ENCODE measurements at places on chromosomes 16 and 17.
A peak's percentile ranks its signal among the peaks of the same experiment; 100 is the strongest.

DNA sequence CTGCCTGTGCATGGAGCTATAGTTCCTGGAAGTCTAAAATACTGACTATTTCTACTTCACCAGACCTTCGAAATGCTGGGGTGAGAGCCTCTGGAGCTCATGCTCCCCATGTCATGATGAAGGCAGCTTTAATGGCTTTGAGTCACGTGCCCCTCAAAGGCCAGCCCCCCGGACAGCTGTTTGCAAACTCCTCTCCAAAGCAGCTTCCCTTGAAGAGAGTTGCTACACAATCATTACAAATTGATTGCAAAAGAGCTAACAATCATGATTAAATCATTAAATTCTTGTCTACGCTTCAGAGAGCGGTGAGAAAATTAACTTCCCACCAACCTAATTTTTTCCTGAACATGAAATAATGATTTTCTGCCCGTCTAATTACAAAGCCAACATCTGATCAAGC lies 134.8 kb upstream of the IRX6 start:
- DNase-seq = no peak

- peak; percentile 83 for DNase-seq
Measured at GRCh38 chr16:1492923-1493745, at the start of gene TELO2. Gene TELO2, plus strand, starts transcription at chr16:1493360. Its CDS starts 922 bp downstream, at chr16:1494282.

DNA sequence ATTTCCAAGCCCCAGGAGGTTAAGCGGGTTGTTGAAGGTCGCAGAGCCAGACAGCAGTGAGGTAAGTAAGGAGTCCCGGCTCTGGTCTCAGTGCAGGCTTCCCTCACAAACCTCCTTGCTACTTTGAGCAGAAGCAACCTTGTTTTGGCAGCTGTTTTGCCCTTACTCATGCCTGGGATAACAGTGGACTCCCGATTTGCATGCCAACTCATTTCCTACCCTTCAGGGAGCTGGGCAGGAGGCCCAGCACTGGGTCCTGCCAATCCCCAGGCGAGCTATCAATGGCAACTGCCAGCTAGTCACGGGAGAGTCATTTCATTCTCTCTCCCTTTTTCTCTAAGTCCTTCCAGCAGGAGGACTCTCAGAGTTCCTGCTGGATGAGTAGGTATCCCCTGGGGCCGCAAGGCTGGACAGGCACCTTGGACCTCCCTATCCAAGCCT lies 72.0 kb upstream of the KSR1 start:
- DNase-seq = no peak

- DNase-seq = no peak
Measured at GRCh38 chr16:11583166-11583565, 3.6 kb downstream of the LITAF start.

- no peak for DNase-seq
Measured at GRCh38 chr17:6677158-6677831, 25.7 kb downstream of the C17orf100 start.

DNA sequence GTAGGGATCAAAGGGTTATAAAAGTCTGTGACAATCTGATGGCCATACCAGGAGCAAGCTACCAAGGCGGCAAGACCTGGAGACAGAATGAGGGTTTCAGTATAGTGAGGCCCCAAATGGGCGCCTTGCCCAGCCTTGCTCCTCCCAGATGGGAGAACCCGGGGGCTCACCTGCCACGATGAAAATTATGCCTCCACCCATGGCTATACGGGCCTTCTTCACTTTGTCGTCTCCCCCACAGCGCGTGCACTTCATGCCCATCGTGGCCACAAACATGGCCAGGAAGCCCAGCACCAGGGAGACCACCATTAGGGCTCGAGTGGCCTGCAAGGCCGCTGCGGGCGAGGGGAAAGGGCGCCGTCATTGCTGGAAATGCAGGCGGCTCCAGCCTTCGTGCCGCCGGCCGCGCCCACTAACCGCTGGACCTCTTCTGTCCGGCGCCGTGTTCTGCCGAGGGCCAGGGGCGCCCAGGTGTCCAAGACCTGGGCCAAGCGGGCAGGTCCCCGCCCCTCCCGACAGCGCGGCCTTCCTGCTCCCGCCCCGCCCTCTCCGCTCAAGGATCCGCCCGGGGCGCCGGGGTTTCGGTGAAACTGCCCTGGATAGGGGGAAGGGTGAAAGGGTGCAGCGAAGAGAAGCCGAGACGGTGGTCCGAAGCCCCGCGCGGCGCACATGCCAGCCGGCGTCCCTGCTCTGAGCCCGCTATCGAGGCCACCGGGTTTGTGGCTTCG lies 1.5 kb downstream of the CLDN7 start:
- DNase-seq = no peak

DNA sequence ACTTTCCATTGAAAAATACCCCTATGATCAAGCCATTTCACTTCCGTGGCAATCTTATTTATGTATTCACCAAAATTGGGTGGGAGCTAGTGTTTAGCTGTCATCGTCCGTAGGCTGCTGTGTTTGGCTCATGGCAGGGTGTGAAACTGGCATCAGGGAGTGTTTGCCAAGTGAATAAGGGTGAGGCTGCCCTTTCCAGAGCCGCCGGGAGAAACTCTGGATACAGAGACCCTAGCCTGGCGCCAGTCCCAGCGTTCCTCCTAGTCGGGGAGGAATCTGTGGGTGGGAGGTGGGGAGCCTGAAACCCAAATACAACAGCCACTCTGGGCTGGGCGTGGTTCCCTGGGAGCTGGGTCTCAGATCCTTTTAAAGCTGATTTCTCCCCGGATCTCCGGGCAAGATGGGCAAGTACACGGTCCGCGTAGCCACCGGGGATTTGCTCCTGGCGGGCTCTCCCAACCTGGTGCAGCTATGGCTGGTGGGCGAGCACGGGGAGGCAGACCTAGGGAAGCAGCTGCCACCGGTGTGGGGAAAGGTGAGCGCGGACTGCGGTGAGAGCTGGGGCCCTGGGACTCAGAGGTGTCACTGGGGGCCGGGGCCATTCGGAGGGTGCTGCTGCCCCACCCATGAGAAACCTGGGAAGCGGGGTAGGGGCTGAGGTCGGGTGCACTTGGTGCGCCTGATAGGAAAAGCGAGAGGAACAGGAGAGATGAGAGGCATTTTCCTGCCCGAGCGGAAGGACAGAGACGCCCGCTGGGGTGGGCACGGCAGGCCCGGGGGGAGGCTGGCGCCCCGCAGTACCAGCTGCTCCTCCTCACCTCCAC lies 62.1 kb upstream of the TEKT1 start:
- DNase-seq = no peak

- DNase-seq = no peak
Measured at GRCh38 chr17:62163847-62164246, 98.8 kb upstream of the MED13 start.

DNA sequence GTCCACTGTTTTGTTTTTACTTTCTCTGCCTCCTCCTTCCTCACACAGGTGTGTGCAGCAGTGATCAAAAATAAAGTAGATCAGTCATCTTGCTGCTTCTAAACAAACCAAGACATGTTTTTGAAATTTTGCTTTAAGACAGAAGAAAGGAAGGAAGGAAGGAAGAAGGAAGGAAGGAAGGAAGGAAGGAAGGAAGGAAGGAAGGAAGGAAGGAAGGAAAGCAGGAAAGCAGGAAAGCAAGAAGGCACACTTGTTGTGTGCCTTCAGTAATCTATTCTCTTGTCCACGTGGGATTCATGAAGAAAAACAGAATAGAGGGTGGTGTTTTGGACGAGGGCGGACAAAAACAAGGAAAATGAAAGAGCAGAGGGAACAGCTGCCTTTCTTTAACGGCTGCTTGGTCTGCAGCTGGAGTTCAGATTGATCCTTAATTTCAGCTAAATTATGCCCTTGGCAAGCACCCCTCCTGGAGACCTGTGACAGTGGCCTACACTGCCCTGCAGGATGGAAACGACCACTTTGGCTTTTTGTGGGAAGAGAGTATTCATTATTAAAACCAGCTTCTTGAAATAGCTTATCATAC lies 188.5 kb upstream of the IRX3 start:
- no peak for DNase-seq

DNA sequence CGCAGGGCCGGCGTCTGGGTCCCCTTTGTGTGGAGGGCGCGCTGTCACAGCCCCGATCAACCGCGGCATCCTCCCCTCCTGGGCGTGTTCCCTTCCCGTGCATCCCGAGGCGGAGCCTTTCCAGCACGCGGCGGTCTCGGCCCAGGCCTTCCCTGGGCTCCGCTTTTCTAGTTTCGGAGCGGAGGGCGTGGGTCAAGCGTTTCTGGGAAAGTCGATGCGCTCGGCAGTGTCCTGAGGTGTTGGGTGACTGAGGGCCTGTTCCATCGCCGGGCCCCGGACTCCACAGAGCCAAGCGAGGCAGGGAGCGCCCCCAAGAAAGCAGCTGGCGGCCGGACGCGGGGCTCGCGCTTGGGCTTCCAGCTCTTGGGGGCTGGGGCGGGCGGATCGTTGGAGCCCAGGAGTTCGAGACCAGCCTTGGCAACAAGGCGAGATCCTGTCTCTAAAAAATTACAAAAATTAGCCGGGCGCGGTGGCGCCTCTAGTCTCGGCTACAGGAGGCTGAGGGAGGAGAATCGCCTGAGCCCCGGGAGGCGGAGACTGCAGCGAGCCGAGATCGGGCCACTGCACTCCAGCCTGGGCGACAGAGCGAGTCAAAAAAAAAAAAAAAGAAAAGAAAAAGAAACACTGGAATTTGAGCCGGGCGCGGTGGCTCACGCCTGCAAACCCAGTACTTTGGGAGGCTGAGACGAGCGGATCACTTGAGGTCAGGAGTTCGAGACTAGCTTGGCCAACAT lies 806 bp downstream of the IFT140 start:
- DNase-seq = no peak

- no peak for DNase-seq
Measured at GRCh38 chr17:40145476-40145875, 5.1 kb downstream of the CASC3 start.
